Panc1 (cell line): ENCODE measurements at places on chromosomes 7 and 10. TPM values are rescaled to one million over a fixed set of nuclear protein-coding genes. Genes with fewer than 3 reads are reported as not detected.

Gene ADCY1
- total RNA-seq: 2.1 TPM

Gene AGBL3
- 2.5 TPM for total RNA-seq

Gene MICALL2
- total RNA-seq: 144 TPM

Gene GATA3
- 5.9 TPM for total RNA-seq

Gene NUDT1
- total RNA-seq: 92.6 TPM

Gene C7orf57
- 3.2 TPM for total RNA-seq

DNA sequence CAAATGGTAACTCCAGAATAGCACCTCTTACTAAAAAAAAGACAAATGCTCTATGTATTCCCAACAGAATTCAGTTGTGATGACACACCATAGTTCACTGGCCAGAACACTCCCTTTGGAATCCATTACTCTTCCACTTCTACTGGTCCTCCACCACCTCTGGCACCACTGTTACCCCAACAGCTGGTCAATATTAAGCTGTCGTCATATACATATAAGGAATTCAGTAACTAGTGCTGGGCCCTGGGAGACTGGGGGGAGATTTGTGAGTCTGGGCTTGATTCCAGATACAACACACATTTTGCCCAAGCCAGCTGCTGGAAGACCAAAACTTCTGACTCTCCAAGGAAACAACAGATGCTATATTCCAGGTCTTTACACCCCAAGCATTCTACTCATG lies 26.0 kb upstream of the ITGA8 start:
- no peak overlapping the region for H3K27ac ChIP-seq
- no peak for DNase-seq
- no peaks in the 10 kb centered on the region for H3K27me3 ChIP-seq
- no peaks in the 10 kb centered on the region for H3K4me1 ChIP-seq

GRCh38 chr10:120574981-120575380 lies 118.0 kb downstream of the PLPP4 start:
- no peaks in the 10 kb centered on the region for H3K27me3 ChIP-seq
- DNase-seq: no peak
- H3K27ac ChIP-seq: no peak overlapping the region

GRCh38 chr10:10996966-10997620 lies 20.6 kb upstream of the CELF2 start:
- DNase-seq: no peak
- H3K36me3 ChIP-seq: no peaks in the 10 kb centered on the region
- no peak overlapping the region for H3K27ac ChIP-seq
- no peaks in the 10 kb centered on the region for H3K27me3 ChIP-seq
- no peak overlapping the region for H3K4me3 ChIP-seq
- H3K4me1 ChIP-seq: no peaks in the 10 kb centered on the region

- no peaks in the 10 kb centered on the region for H3K27me3 ChIP-seq
- no peak overlapping the region for H3K4me3 ChIP-seq
- no peaks in the 10 kb centered on the region for H3K4me1 ChIP-seq
- DNase-seq: no peak
- H3K27ac ChIP-seq: no peak overlapping the region
These were observed 5.1 kb upstream of the TACC2 start for GRCh38 chr10:121983852-121984251.
